ENCODE measurements at places on chromosomes 1 and 21. TPM values are rescaled to one million over a fixed set of nuclear protein-coding genes. Genes with fewer than 3 reads are reported as not detected.

The SLC50A1 gene
- total RNA-seq, result 36.3 TPM

The CELA3A gene
- total RNA-seq, result not detected

The FAAH gene
- 4.1 TPM for total RNA-seq

DNA sequence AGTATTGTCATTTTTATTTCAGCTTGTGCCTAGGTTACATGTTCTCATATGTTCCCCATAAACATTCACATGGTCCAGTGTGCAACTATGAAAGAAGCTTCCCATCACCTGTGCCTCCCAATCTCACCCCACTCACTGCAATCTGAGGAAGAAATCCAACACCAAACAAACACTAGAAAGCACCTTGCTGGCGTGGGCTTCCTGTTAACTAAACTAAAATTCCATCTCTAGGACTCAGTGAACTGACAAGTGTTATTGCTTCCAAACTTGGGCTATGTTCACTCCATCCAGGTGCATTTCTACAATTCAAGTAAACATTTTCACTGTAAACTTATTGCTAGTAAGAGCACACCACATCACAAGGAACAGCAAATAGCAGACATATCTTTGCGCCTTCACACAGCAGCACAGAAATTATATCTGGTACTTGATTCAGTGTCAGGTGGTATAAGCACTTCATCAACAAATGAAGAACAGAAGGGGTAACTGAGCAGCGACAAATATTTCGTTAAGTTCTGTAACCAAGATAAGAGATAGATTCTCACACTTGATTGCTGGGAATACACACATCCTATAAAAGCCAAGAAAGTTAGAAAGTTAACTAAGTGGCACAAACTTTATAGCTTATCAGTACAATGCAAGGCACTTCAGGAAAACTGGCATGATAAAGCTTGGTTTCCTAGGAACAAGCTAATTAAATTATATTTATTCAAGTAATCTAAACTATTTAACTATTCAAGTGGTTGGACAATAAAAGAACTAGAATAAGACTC is 8.9 kb upstream of the KCNJ15 start:
- no peak for DNase-seq

DNA sequence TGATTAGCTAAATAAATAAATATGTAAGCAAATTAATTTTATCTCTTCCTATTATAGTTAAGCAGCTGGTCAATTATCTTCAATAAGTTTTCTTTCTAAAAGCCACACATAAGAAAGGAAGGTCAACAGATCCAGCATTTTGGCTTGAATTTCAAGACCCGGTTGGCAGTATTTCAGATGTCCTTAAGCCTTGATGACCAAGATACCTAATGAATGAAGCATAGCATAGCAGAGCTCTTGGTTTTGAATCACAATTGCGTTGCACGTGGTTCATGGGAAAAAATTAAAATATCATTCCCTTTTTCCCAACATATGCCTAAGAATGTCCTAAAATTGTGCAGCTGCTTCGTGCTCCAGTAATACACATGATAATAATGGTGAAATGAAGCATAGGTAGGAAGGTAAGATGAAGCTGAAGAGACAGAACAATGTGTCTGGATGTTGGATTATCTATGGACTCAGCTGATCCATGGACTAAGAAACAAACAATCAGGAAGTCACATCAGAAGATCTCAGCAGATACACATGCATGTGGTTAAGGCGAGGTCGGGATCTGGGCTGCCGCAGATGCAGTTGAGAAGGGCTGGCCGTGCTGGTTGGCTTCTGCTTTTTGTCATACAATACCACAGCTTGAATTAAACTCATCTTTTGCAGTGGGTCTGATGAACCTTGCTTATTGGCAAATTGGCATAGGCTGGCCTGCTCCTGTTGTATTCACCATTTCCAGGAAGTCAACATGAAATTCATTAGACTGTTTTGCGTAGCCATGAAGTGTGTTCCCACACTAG is 284.9 kb upstream of the RUNX1 start:
- DNase-seq, result no peak

DNA sequence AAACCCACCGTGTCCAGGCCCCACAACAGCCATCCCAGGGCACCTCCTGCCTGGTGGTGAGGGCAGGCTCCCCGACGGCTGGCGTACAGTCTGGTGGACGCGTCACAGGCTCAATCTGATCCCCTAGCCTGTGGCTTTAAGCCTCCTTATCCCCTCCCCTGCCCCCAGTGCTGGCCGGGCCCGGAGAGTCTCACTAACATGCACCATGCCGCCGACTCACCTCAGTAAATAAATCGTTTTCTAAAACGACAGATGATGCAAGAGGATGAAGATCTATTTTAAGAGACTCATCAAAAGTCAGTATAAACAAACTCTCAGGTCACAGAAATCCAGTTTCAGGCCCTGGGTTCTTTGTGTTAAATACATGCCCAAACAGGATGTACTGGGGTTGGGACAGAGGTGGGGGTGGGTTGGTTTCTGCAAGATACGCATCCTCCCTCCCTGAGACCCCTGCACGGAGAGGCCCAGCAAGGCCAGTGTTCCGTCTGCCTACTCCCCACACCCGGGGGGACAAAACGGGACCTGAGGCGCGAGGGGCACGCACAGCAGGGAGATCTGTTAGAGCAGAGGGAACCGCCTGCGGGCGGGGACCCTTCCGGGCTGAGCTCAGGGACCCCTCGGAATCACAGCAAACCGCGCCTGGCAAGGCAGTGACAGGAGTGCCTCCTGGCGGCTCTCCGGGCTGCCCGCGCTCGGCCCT is 3.1 kb downstream of the PANK4 start:
- no peak for DNase-seq

All from natural killer cell treated with Interleukin-12 subunit alpha and Interleukin-12 subunit beta and Interleukin-15 and Interleukin-18, amount 100 ng/mL, for 72 hours (primary cell).